ENCODE measurements at places on chromosomes 12 and 14. TPM values are rescaled to one million over a fixed set of nuclear protein-coding genes. Genes with fewer than 3 reads are reported as not detected.
A peak's percentile ranks its signal among the peaks of the same experiment; 100 is the strongest.

DNA sequence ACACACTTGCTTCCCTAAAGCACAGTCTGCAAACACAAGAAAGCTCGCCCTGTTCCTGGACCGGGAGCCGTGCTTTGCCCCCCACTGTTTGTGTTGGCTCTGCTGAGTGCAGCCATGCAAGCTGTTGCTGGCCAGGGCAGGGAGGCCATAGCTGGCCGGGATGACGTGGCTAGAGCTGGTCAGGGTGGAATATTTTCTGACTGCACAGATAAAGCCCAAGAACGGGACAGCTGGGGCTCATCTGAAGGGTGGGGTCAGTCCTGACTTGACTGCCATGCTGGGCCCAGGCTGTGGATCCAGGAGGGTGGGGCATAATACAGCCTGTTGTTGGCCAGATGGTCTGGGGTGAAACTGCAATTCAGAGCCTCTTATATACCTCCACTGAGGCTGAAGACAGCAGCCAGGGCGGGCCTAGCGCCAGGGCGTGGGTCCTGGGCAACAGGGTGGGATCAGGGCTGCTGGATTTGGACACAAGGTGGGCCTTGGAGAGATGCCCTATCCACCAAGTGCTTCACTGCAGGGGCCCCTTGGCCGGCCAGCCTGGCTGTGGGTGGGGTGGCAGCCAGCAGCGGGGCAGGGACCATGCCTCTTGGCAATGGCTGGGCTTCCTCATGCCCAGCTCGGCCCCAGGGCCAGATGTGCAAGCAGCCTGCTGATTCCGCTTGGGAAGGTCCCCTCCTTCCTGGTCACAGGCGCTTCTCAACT lies 14.8 kb downstream of the KMT5A start:
- DNase-seq, result no peak

DNA sequence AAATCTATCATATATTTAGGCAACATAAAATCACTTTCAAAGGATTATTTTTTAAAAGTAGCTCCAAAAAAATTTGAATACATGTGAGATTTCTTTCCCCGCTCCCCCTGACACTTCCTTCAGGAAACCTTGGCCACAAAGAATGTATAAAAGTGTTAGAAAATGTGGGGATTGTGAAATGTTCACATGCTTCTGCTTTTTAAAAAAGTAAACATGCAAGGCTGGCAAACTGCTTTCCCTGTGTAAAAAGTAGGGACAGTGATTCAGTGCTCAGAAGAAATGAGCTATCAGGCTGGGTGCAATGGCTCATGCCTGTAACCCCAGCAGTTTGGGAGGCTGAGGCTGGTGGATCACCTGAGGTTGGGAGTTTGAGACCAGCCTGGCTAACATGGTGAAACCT lies 26.6 kb downstream of the MBIP start:
- no peak for DNase-seq

GRCh38 chr12:89075880-89076540 lies 276.3 kb downstream of the DUSP6 start:
- DNase-seq, result no peak

DNA sequence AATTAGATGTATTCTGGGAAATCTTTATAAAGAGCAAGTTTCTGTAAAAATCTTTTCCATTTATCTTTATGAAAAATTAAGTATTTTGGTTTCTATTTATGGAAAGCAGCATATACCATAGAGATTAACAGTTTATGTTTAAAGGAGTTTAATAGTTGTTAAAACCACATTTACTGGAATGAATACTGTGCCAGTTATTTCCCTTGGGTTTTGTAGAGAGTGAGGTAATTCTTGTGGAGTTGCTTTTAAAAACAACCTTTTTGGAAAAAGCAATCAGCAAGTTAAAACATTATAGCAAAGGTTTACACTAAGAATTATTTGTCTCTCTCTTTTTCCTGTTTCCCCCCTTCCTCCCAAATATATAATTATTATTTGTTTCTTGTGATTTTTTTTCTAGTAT lies 34.9 kb downstream of the AEBP2 start:
- DNase-seq, result no peak

DNA sequence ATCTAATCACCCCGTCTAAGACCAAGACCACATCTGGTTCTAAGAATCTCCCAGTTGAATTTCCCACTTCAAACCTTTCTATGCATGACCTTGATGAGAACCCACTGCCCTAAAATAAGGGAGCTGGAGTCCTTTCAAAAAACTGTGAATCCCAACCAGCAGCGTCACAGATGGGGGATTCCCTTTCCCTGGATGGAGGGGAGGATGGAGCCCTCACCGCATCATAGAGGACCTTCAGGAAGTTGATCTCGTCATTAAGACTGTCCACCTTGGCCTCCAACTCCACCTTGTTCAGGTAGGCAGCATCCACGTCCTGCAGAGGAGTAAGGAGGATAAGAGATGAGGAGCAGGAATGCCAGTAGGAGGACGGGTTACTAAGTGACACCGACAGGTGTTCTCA lies 4.8 kb downstream of the KRT4 start:
- no peak for DNase-seq

GRCh38 chr14:101363261-101363555 lies 198.1 kb upstream of the DIO3 start:
- no peak for DNase-seq

- no peak for DNase-seq
Observed at GRCh38 chr12:43029971-43030370, 440.4 kb upstream of the PRICKLE1 start.

DNA sequence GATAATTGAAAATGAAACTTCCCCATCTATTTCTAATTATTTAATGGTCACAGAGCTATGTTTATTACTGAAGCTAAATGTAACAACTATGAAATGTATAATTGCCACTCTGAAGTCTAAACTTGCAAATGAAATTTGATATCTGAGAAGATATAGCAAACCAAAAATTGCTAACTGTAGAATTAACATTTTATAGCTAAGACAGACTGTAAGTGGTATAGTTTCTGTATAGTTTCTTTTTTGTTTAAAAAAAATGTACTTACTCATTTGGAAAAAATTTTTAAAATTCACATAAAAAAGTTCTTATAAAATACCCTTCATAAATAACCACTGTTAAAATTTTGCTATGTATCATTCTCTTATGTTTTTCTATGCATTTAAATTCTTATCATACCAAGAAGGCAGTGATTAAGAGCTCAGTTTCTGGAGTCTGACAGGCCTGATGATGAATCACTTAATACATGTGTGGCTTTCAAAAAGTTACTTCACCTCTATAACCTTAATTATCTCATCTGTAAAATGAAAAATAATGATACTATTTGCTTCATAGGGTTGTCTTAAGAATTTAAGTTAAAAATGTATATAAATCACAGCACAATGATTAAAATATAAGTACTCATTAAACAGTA lies 214.7 kb upstream of the GARIN2 start:
- DNase-seq, result no peak

GRCh38 chr12:115341442-115341841 lies 657.5 kb upstream of the TBX3 start:
- no peak for DNase-seq

DNA sequence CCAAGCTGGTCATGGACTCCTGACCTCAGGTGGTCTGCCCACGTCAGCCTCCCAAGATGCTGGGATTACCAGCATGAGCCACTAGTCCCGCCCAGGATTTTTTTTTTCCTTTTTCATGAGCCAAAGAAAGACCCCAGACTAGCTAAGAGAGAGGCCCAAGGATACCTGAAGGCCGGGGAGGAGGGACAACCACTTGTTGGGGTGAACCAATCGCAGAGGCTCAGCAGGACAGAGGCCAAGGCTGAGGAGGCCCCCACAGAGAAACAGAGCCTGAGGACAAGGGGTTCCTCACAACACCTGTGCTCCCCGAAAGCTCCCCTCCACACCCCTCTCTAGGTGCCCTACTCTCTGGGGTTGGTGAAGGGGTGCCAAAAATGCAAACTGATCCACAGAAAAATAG lies 1.0 kb upstream of the SERPINA3 start:
- DNase-seq, result no peak

DNA sequence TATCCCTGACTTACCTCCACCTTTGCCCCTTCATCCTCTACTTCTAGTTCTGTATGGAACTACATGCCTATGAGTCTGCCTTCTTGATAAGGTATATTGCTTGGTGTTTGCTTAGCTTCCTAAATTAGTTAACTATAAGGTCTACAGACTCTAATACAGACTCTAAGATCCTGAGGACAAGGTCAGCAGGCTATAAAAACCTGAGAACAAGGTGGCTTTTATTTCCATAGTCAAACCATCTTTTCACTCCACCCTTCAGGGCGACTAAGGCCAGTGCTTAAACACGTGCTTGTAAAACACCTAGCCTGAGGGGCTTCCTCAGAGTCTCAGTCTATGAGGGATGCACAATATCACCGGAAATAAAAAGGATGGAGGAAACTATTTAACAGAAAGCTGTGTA lies 36.1 kb upstream of the COL2A1 start:
- DNase-seq, result no peak

GRCh38 chr14:100271247-100271939 lies 32.4 kb downstream of the YY1 start:
- no peak for DNase-seq

GRCh38 chr12:116881877-116882507 lies 751 bp upstream of the HRK start:
- DNase-seq, result no peak

GRCh38 chr12:13472690-13473089 lies 276.2 kb downstream of the EMP1 start:
- no peak for DNase-seq

GRCh38 chr12:108967869-108968540 lies 52.9 kb downstream of the SVOP start:
- DNase-seq, result no peak

DNA sequence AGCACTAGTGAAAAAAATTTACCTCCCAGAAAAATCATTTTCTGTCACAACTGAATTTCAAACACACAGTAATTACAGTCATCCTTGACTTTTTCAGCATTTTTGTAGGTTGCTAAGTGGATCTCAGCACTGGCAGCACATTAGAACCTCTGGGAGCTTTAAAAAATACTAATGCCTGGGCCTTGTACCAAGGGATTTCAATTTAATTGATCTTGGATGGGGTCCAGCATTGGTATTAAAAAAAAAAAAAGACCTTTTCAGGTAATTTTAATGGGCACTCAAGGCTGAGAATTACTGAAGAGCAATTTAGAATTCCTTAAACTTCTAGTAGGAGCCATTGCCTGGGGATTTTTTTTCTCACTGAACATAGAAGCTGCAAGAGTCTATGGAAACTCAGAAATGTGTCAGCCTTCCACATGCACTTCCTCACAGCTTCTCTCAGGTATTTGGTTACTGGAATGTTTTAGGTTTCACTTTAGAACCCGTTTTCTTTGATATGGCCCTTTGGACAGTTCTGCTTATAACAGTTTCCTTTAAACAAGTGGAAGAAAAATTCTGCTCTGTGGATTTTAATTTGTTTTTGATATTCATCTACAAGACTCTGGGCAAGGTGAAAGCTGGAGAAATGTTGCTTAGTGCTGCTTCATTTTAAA lies 88.5 kb upstream of the DACT1 start:
- no peak for DNase-seq

- DNase-seq, result no peak
Observed at GRCh38 chr12:7434670-7435069, 9.3 kb downstream of the CD163L1 start.

DNA sequence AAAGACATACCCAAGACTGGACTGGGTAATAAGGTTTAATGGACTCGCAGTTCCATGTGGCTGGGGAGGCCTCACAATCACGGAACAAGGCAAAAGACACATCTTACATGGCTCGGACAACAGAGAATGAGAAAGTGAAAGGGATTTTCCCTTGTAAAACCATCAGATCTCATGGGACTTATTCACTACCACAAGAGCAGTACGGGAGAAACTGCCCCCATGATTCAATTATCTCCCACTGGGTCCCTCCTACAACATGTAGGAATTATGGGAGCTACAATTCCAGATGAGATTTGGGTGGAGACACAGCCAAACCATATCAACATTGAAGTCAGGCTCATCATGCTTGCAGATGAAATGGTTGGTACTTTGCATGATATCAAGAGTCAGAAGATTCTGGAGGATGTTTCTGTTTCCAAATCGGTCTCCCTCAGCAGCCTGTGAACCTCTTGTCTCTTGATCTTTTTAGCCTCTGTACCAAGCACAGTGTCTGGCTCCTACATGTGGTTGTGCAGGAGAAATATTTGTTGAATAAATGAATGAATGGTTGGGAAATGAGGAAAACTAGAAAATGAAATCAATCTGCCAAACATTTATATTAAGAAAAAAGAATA lies 98.6 kb downstream of the VRK1 start:
- DNase-seq, result no peak

GRCh38 chr12:110403976-110404682 lies 621 bp upstream of the ANAPC7 start:
- DNase-seq, result peak; percentile 71

- no peak for DNase-seq
Observed at GRCh38 chr12:67772267-67773169, 124.0 kb downstream of the DYRK2 start.

DNA sequence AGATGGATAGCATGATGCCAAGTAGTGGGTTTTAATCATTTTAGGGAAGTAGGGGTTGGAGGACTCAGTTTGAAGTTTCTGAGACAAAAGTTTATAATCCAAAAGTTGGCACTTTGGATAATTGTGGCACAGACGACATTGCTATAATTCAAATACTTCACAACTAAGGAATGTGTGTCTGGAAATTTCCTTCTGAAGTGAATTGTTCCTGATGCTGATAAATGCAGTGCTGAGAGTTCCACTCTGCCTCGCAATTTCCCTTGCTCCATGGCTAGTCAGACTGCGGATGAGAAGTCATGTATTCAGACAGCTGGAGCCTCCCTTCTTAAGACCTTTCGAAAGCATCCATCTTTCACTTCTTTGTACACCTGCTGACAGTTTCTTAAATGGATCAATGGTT lies 393.3 kb upstream of the PRICKLE1 start:
- DNase-seq, result no peak

GRCh38 chr12:118271183-118271582 lies 101.5 kb downstream of the TAOK3 start:
- no peak for DNase-seq

DNA sequence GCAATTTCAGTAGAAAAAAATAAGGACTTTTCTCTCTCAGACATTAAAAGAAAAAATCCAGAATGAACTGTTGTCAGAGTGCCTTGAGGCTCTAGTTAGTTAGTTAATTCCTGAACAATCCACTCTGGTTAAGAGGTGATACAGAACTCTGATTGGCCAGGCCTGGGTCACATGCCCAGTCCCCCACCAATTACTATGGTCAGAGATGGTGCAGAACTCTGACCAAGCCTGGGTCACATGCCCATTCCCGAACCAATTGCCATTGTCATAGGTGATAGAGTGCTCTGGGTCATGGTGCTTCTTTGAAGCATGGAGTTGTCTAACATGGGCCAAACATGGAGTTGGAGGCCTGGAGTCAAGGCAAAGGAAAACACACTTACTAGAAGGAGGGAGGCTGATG lies 11.1 kb upstream of the MYO1H start:
- no peak for DNase-seq

- peak; percentile 88 for DNase-seq
Observed at GRCh38 chr12:98515287-98516110, at the start of gene TMPO. Gene TMPO (plus strand): TSS chr12:98515590. CDS start chr12:98515868, 278 bp downstream.

GRCh38 chr12:84760091-84760865 lies 152.3 kb downstream of the SLC6A15 start:
- no peak for DNase-seq

- peak; percentile 27 for DNase-seq
Observed at GRCh38 chr14:38255673-38256532, at the start of gene CLEC14A. Gene CLEC14A (minus strand): TSS chr14:38256093. CDS start chr14:38256022, 71 bp downstream.

The OAS2 gene
- total RNA-seq, result not detected

The SLC25A47 gene
- not detected for total RNA-seq

The DAO gene
- total RNA-seq, result not detected

The RNF212B gene
- not detected for total RNA-seq

The PKP2 gene
- 103 TPM for total RNA-seq

The PUS1 gene
- total RNA-seq, result 40.4 TPM

The PPFIA2 gene
- 1.1 TPM for total RNA-seq

The HOXC4 gene
- 19.6 TPM for total RNA-seq

The GLS2 gene
- 3.1 TPM for total RNA-seq

The GALC gene
- 43.0 TPM for total RNA-seq

All from progenitor cell of endocrine pancreas (in vitro differentiated cells).